LHCN-M2 (cell line): ENCODE measurements at places on chromosomes 16 and 17. TPM values are rescaled to one million over a fixed set of nuclear protein-coding genes. Genes with fewer than 3 reads are reported as not detected.

DNA sequence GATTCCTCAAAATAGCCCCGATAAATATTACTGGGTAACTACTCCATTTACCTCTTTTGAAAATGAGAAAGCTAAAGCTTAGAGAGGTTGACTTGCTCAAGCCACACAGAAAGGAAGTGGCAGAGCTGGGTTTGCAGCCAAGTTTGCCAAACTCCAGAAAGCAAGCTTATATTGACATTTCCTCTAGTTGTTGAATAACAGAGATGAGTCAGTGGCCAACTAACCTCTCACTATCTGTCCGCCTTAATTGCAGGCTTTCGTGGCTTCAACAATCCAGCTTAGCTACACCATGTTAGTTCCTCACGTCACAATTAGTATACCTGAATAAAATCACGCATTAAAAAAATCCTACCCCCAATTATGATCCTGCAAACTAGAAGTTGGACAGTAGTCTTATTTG is 151.7 kb downstream of the CNTNAP4 start:
- DNase-seq, result no peak

- no peak for DNase-seq
Observed at GRCh38 chr17:66620528-66620927, 214.4 kb upstream of the CACNG5 start.

Gene DERL2
- 52.5 and 70.2 TPM in 2 replicates for total RNA-seq

- peak; percentile 53 for DNase-seq
Observed at GRCh38 chr17:20122254-20122879, 113.2 kb downstream of the SPECC1 start.

DNA sequence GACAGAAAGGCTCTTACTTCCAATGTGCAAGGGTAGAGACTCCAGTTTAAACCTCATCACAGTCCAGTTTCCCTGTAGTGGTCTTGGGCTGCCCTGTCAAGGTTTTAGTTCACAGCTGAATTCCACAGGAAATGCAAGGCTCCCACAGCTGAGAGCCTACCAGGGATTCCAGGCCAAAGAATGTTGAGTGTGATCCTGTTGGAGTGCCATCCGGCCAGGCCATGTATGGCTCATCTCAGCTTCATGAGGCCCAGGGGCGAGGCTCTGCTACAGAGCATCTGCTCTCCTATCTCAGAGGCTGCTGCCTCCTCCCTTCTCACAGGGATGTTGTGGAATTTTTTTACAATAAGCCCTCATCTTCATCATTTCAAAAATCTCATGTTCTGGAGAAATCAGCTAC is 239.8 kb upstream of the CCL2 start:
- DNase-seq, result no peak

Gene CLDN7
- not detected in 2 replicates for total RNA-seq

GRCh38 chr17:42894283-42895184 is 6.1 kb upstream of the G6PC1 start:
- no peak for DNase-seq

GRCh38 chr16:51761001-51761400 is 609.9 kb upstream of the SALL1 start:
- DNase-seq, result peak; percentile 36

Gene HEATR9
- total RNA-seq, result not detected in 2 replicates

- no peak for DNase-seq
Observed at GRCh38 chr17:49916854-49917515, 52.0 kb upstream of the DLX4 start.

DNA sequence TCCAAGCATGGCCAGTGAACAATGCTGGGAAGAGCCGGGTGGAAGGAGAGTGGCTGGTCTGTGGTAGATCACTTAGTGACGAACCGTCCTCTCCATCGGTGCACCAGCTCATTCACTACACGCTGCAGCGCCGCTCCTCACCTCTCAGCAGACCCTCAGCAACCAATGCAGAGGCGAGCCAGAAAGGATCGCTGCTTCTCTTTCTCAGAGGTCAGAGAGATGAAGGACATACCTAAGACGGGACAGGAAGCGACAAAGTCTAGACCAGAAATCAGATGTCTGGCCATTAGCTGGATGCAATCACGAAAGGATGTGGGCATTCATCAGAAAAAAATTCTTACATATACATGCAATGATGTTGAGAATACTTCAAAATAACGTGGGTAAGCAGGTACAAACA is 26.9 kb downstream of the NSMCE1 start:
- no peak for DNase-seq

GRCh38 chr17:49471769-49472168 is 23.3 kb upstream of the NGFR start:
- DNase-seq, result no peak

DNA sequence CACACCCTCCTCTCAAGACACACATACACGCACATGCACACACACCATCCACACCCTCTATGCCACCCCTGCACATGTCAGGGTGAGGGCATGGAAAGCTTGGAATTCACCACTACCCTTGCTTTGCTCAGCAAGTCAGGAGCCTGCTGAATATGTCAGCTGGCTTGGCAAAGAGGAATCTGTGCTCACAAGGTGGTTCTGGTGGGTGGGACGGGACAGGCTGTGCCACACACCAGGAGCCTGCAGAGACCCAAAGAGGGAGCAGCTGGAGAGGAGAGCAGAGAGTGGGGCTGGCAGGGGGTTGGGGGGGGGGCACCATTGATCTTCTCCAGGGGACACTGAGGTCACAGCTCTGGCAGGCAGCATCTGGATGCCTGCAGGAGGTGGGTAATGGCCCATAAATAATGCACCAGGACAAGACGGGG is 48.7 kb upstream of the NDRG4 start:
- no peak for DNase-seq

Gene MYLK3
- 0.06 TPM in 1 of 2 replicates, not detected in the other for total RNA-seq

DNA sequence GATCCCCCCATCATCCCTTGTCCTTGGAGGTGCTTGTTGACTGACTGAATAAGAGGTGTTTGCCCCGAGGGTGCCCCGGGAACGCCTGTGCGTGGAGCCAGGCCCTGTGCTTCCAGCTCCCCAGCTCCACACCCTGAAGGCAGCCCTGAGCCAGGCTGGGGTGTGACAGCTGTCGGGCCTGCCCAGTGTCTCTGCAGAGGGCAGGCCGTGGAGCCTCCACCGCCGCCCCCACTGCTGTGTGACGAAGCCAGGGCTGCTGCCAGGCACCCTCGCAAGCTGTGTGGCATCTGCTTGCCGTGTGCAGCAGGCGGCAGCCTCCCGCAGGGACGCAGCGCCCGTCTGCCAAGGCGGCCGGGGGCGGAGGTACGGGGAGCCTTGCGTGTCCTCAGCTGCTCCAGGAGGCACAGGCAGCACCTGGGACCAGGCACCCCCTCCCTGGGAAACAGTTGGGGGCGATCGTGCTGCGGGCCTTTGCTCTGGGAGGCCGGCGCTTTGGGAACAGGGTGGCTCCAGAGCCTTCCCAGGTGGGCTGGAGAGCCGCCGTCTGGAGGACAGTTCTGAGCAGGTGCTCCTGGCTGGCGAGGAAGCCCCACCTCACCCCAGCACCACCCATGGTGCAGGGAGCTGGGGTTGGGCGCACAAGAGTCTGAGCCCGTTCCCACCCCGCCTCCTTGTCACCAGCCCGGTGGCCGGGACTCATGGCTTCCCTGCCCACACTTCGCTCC is 26.6 kb downstream of the GSE1 start:
- peak; percentile 22 for DNase-seq

Gene PRDM7
- not detected in 2 replicates for total RNA-seq

Gene RDM1
- 0.77 and 1.8 TPM in 2 replicates for total RNA-seq

DNA sequence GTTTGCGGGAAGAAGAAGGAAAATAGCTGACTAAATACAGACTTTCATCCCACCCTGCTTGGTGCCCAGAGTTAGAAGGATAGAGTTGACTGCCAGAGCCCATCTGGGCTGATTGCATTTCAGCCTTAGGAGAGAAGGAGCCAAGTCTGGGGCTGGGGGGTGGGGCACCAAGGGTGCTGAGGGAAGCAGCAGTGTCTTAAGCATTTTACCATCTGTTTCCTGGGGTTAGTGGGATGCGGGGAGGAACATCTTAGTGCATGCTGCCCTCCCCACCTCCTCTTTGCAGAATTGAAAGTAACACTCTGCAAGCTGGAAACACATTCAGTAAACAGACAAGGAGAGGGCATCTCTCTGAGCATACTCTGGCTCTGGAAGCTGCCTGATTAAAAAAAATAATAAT is 1.5 kb upstream of the ARL5C start:
- DNase-seq, result no peak

GRCh38 chr17:63497708-63498483 is 21.0 kb downstream of the ACE start:
- DNase-seq, result no peak

- no peak for DNase-seq
Observed at GRCh38 chr17:39757931-39758873, 20.5 kb downstream of the GRB7 start.

Gene SLC47A1
- total RNA-seq, result 0.17 TPM in 1 of 2 replicates, not detected in the other

DNA sequence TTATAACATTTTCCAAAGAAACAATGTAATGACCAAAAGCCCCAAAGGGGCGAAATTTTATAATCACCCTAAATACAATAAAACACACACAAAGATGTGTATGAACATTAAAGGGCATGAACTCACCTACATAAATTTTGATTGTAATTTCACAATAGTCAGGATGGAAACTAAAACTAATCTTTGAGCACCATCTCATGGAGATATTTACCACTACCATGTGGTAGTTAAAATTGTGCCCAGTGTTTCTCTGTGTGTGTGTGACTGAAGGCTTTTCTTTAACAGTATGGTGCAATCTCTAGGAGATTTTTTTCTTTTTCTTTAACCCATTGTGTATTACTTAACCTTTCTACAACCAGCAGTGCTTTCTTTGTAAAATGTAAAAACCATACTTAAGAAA is 19.7 kb upstream of the MEIOC start:
- peak; percentile 45 for DNase-seq

DNA sequence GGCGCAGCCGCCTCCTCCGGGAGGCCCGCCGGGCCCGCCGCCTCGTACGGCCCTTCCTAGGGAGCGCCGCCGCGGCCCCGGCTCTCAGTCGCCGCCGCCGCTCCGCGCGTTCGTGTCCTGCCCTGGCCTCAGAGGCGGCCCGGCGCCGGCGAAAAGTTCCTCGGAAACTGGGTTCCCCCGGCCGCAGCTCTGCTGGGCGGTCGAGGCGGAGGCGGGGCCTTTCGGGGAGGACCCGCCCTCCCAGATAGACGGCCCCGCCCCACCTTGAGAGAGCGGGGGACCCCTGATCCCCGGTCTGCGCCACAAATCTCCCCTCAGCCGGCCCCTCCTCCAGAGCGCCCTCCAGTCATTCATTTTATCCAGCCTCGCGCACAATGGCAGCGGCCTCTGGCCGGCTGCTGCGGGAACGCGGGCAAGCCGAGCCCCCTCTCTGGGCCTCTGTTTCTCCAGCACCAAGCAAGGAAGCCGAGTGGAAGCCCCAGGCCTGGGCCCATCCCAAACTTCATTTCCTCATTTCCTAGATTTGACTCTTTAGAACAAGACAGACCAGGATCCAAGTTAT is at the start of gene SREBF1:
Gene SREBF1, minus strand, starts transcription at position 169 of the 562 bp plus-strand sequence. CDS start 169 bp downstream, outside the sequence.
- peak; percentile 45 for DNase-seq

DNA sequence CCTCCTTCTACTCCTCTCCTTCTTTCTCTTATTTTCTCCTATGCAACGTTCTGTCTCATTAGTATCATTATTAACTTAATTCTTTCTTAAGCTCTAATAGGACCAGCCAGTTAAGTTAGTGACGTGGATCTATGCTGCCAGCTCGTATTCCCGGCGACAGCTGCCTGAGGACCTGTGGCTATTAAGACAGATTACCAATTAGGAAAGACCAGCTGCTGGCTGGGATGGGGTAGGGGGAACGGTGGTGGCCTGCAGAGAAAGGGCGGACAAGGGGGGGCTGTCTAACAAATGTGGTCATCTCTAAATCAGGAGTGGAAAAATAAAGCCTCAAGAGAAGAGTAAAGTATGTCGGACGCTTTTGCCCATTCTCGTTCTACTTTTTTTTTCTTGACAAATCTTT is 770 bp upstream of the MYH3 start:
- no peak for DNase-seq

DNA sequence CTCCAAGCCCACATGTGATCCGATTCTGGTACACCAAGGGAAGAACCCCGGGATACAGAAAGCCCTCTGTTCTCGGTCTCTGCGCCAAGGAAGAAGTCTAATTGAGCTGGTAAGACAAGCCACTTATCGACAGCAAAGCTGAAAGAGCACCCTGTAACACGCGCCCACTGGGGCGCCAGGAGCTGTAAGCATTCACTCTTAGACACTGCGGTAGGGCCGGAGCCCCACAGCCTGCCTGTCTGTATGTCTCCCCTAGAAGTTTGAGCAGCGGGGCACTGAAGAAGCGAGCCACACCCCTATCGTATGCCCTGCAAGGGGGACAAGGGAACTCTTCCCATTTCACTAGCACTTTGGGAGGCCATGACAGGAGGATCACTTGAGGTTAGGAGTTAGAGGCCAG is 27.0 kb upstream of the MEIOC start:
- DNase-seq, result no peak

Gene RAB37
- 0.19 and 0.34 TPM in 2 replicates for total RNA-seq

GRCh38 chr17:43479948-43480347 is 3.8 kb upstream of the DHX8 start:
- DNase-seq, result no peak

DNA sequence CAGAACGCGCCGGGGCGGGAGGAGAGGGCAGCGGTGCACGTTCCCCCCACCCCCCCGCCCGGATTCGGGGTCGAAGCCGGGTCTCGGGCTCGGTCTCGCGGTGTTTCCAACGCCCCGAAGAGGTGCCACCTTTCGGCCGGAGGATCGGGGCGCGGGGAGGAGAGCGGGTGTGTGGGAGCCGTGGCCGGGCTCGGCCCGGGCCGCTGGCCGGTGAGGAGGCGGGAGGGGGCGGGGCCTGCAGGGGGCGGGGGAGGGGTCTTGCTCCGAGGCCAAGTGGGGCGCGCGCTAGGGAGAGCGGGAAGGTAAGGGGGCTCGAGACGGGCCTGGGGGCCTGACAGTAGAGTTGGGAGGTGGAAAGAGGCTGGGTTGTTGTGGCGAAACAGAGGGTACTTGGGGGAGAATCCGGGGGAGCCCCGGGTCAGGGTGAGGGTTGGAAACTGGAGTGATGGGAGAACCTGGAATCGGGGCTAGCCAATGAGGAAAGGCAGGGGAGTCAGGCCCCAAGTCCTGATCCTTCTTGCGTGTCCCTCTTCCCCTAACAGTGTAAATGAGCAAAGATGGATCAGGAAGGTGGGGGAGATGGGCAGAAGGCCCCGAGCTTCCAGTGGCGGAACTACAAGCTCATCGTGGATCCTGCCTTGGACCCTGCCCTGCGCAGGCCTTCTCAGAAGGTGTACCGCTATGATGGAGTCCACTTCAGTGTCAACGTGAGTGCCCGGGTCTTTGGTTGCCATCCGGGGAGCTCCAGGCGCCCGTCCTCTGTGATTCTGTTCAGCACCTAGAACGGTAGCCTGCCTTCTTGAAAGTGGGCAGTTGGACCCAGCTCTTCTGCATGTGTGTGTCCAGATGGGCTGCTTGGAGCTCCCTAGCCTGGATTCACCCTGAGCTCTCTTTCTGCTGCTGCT is 873 bp downstream of the SETD1A start:
- peak; percentile 47 for DNase-seq

Gene ZPBP2
- total RNA-seq, result not detected in 2 replicates

Gene P3H4
- 46.0 and 49.1 TPM in 2 replicates for total RNA-seq
